ENCODE measurements at places on chromosomes 2 and 18.

- DNase-seq, result no peak
Observed at GRCh38 chr2:14316594-14316993, 315.9 kb upstream of the LRATD1 start.

DNA sequence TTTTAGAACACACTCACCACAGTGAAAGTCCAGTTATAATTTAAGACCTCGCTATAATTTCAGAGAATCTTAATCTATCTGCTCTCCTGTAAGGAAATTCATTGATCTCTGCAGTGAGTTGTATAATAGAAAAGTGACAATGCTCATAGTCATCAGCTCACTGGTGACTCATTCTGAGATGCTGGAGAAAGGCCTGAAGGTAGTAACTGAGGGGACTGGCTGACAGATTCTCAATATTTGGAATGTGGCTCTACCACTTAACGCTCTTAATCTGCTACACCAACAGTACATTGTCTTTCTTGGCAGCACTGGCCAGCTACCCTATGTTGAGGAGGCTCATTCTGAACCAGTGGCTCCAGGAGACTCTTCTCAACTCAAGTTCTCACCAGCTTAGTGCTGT lies 246.1 kb downstream of the RPRM start:
- DNase-seq, result no peak

DNA sequence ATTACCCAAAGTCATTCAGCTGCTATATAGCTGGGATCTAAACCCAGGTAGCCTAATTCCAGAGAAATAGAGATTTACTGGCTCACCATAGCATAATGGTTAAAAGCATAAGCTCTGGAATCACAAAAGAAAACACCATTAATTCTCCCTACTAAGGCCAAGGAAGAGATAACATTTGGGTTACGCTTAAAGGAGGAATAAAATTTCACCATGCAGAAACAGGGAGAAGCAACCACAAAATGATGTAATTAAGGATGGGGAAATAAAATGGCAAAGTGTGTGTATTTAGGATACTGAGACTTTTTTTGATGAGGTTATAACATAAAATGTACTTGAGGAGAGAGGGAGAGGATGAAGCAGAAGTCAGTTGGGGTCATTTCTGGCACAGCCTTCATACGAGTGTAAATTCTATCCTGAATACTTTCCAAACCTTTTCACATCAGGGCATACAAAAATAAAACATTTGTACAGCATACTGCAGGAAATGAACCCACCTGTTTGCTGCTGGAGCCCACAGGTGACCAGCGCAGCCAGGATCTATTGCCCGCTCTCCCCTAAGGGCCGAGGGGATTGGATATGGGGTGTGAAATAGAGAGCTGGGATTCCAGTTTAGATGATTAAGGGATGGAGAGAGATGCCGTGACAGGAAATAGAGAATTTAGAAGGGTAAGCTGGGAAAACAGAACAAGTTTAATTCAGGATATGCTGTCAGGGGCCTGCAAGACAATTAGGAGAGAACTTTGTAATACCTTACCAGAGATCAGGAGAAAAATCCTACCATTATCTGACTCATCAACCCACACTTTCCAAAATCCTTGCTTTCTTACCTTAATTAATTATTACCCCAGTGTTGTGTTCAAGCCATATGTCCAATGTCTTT lies 43.8 kb upstream of the SERTAD2 start:
- DNase-seq, result peak; percentile 50

DNA sequence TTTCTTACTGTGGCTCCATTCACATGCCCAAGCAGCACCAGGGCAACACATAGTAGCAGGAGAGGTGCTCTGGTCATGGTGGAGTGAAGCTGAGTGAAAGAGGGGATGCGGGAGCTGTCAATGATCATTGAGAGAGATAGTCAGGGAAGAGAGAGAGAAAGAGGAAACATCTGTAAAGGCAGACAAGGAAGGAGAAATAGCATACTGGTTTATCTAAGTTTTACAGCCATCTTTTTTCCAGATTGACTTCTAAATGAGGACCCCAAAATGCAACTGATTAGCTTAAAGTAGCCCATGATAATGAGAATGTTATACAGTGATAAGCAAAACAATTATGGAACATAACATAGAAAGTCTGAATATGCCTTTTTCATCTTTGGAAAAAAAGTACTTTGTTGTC lies at the start of gene C2orf66:
Gene C2orf66, minus strand, starts transcription at position 96 of the 400 bp plus-strand sequence. Its CDS starts 19 bp downstream, at position 77.
- no peak for DNase-seq

DNA sequence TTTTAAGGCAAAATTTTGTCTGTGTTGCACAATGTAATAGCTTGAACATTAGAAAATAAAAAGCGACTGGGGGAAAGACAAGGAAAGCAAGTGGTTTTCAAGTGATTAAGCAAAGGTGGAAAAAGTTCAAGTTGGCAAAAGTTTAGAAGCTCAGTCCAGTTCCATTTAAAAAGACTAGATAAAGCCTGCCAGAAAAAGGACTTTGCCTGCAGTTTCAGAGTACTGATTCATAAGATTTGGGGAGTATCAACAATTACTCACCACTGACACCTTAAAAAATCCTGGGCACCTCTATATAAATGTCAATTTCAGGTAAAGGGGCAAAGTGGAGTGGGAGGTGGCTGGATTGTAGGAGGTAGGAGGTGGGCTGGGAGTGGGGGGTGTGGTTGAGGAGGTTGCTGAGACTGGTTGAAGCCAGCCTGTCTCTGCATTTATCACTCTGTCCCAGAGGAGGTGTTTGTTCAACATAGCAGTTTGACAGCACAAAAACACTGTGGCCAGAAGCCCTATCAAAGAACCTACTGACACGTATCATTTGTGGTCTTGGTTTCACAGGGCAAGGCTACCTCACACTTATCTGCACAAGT lies 14.6 kb downstream of the ZEB2 start:
- DNase-seq, result no peak

DNA sequence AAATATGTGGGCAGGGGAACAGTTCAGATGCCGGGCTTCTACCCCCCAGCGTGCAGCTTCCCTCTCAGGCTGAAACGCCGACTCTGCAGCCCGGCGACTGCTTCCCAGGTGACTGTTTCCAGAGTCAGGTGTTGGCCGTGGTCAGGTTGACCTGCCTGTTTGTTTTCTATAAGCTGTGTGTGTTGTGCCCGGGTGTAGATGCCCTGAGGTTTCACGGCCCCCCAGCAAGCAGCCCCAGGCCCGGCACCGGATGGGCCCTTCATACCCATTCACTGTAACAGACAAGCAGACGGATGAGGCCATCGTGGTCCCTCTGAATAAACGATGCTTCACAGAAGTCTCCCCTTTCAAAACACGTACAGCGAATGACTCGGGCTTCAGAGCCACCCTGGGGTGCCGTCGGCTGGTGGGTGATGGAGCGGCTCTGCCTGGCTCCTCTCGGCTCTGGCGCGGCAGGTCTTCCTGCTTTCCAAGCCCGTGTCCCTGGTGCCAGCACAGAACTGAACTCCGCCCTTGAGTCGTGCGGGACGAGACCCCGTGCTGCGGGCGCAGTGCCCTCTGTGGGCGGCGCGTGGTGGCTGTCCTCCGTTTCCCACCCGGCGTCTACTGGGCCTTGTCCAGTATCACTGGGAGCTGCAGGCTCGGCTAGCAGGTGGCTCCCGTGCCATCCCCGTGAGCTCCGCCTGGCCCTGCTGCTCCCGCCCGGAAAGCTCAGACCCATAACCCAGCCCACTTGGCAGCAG lies 15.0 kb upstream of the KCNG2 start:
- DNase-seq, result no peak

DNA sequence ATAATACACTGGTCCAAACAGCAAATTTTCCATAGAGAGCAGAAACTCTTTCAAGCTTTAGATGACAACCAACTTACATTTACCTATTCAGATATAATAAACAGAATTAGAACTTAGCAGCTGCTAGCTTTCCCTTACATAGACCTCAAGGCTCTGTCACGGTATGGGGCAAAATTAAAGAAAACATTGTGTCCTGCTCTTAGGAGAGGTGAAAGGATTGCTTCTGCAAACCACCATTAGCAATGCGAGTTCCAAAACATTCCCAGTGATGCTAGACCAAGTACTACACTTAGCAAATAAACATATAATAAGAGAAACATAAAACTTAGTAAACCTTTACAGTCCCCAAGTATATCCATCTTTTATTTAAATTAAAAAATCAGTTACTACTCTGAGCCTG lies 183.3 kb downstream of the CAMKMT start:
- DNase-seq, result no peak

- no peak for DNase-seq
Observed at GRCh38 chr18:63992751-63993150, 22.9 kb downstream of the SERPINB8 start.

DNA sequence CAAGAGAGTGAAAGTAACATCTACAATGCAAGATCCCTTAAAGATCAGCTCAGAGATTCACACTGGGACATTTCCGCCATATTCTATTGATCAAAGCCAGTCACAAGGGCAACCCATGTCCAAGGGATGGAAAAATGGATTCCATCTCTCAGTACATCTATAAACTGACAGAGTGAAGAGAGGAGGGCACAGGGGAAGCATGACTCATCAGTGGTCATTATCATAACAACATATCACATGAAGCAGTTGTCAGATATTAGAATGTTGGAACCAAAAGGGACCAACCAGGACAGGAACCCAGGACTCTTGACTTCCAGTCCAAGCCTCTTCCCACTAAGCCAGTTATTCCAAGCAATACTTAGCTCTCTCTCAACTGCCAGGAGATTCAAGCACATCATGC lies 54.9 kb upstream of the IGFBP2 start:
- DNase-seq, result peak; percentile 66

DNA sequence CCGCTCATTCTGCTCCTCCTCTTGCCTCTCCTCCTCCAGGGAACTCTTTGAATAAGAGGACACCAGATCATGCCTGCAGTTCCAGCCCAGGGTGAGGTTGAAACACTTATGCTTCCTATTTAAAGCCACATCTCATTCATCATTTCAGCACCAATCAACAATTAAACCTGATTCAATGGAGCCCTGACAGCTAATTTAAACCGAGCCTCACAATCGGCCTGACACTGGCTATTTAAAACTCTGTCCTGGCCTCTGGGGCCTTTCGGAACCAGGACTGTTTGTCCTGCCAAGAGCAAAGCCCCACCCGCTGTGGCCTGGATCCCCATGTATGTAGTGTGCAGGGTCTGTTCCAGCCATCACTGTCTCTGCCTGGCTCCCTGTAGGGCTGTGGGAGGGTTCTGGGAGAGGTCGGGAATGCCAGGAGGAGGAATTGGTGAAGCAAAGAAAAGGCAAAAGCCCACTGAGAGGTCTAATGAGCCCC lies 97.4 kb downstream of the MCFD2 start:
- DNase-seq, result no peak

DNA sequence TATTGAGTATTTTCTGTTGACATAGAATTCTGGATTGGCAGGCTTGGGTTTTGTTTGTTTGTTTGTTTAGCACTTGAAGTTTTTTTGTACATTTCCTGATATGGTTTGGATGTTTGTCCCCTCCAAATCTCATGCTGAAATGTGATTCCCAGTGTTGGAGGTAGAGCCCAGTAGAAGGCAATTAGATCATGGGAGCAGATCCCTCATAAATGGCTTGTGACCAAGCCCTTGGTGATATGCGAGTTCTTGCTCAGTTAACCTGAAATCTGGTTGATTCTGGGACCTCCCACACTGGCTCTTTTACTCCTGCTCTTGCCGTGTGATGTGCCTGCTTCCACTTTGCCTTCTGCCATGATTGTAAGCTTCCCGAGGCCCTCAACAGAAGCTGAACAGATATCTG lies 98.0 kb downstream of the PTPN4 start:
- DNase-seq, result no peak

GRCh38 chr2:215370112-215370965 lies 58.5 kb downstream of the ATIC start:
- no peak for DNase-seq

- no peak for DNase-seq
Observed at GRCh38 chr18:8799001-8799400, 93.6 kb downstream of the MTCL1 start.

GRCh38 chr2:224847961-224848850 lies 132.0 kb upstream of the CCDC195 start:
- peak; percentile 75 for DNase-seq

DNA sequence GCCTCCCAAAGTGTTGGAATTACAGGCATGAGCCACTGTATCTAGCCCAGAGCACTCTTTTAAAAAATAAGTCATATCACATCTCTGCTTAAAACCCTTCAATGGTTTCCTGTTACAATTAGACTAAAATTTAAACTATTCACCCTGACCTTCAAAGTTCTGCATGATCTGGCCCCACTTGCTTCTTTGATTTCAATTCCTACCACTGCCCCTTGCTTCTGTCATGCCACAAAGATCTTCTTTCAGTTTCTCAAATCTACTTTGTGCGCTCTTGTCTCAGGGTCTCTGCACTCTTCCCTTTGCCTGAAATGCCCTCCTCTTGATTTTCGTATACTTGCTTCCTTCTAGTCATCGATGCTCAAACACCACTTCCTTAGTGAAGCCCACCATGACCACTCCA lies 213.0 kb downstream of the TMEM247 start:
- no peak for DNase-seq

DNA sequence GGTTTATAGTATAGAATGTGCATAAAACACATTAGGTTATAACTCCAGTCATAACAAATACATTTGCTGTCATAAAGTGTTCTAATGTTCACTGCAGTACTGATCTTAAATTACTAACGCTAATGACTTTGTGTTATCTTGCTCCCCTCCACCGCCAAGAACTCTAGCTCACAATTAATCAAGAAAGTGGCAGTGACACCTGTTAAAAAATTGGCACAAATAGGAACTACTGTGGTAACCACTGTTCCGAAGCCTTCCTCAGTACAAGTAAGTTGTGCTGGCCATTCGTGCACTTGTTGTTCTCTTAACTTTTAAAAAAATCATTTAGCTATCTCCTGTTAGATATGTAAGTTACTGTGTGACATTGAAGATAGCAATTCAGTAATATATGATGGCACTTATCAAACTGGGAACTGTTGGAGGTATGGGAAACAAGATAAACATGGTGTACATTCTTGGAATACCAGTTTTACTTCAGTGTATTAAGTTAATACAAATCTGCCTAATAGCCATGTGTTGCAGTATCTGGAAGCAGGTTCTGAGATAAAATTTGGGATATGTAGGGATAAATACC lies 41.2 kb downstream of the TAF4B start:
- no peak for DNase-seq

GRCh38 chr18:34281722-34282121 lies 57.0 kb upstream of the NOL4 start:
- no peak for DNase-seq

- DNase-seq, result no peak
Observed at GRCh38 chr2:2492800-2493199, 161.7 kb upstream of the MYT1L start.

- no peak for DNase-seq
Observed at GRCh38 chr2:238763471-238763995, 84.4 kb upstream of the TWIST2 start.

DNA sequence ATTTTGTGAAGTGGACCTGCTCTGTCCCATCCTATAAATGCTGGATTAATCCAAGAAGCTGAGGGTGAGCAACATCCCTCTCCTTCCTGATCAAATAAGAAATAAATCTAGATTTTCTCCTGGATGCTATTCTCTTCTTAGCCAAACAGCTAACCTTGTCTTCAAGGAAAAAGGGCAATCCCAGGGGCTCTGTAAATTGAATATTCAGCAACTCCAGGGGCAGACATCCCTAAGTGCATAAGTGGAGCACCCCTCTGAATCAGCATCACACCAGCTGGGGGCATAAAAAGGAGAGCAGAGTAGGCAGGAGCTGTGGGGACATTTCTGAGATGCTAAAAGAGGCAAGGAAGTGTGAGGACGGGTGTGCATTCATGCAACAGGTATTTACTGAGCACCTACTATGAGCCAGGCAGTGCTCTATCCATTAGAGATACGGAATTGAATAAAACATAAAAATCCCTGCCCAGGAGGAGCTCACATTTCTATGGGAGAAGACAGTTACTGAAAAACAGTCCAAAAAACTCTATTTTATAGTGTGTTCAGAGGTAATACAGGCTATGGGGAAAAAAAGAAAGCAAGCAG lies 2.8 kb upstream of the STEAP3 start:
- no peak for DNase-seq

Measured in IMR-90 (cell line).